Pancreas (tissue), 10 donors: ENCODE measurements at places on chromosomes 12 and 14. TPM values are rescaled to one million over a fixed set of nuclear protein-coding genes. Genes with fewer than 3 reads are reported as not detected.

Gene RACGAP1
- polyA plus RNA-seq, result 1.9 TPM

Gene SMIM41
- polyA plus RNA-seq, result 0.19 TPM

Gene SCNN1A
- 42.7 TPM for polyA plus RNA-seq

Gene FBXL14
- polyA plus RNA-seq, result 3.2 TPM

Gene MYF6
- polyA plus RNA-seq, result not detected

Gene MIP
- not detected for polyA plus RNA-seq

Gene VDR
- polyA plus RNA-seq, result 1.2 TPM

Gene ADAMTS20
- polyA plus RNA-seq, result not detected

Gene SLC6A13
- 0.23 TPM for polyA plus RNA-seq

Gene NGDN
- polyA plus RNA-seq, result 33.7 TPM

Gene FERMT2
- 10.4 TPM for polyA plus RNA-seq

Gene FLVCR2
- 0.33 TPM for polyA plus RNA-seq

Gene OR10AD1
- not detected for polyA plus RNA-seq

Gene AMHR2
- polyA plus RNA-seq, result 2.5 TPM

Gene CHGA
- polyA plus RNA-seq, result 1,505 TPM

Gene KLRB1
- 0.16 TPM for polyA plus RNA-seq

Gene GPRC5D
- polyA plus RNA-seq, result 0.33 TPM

Gene SMCO2
- polyA plus RNA-seq, result not detected

Gene KLRC3
- polyA plus RNA-seq, result not detected

Gene DIP2B
- polyA plus RNA-seq, result 5.6 TPM

Gene SERPINA9
- polyA plus RNA-seq, result not detected
